H9 (cell line): ENCODE measurements at places on chromosomes 13 and 19.

- H3K4me1 ChIP-seq: no peaks in the 10 kb centered on the region; the same call in 1 of the 2 replicates
- no peaks in the 10 kb centered on the region for H3K27me3 ChIP-seq
- H3K36me3 ChIP-seq: no peaks in the 10 kb centered on the region
- DNase-seq: no peak
- H3K27ac ChIP-seq: no peak overlapping the region
Measured at GRCh38 chr13:106348075-106348840, 187.2 kb downstream of the EFNB2 start.

GRCh38 chr19:1052349-1052975 lies 12.6 kb downstream of the ABCA7 start:
- H3K36me3 ChIP-seq: peaks cover 16% of the 10 kb centered on the region; the same call in 1 of the 2 replicates
- no peaks in the 10 kb centered on the region for H3K27me3 ChIP-seq
- DNase-seq: no peak
- H3K4me1 ChIP-seq: no peaks in the 10 kb centered on the region
- no peak overlapping the region for H3K27ac ChIP-seq

- H3K27me3 ChIP-seq: no peaks in the 10 kb centered on the region
- DNase-seq: no peak
- no peak overlapping the region for H3K27ac ChIP-seq
Measured at GRCh38 chr19:3658004-3658869, 31.6 kb upstream of the CACTIN start.

DNA sequence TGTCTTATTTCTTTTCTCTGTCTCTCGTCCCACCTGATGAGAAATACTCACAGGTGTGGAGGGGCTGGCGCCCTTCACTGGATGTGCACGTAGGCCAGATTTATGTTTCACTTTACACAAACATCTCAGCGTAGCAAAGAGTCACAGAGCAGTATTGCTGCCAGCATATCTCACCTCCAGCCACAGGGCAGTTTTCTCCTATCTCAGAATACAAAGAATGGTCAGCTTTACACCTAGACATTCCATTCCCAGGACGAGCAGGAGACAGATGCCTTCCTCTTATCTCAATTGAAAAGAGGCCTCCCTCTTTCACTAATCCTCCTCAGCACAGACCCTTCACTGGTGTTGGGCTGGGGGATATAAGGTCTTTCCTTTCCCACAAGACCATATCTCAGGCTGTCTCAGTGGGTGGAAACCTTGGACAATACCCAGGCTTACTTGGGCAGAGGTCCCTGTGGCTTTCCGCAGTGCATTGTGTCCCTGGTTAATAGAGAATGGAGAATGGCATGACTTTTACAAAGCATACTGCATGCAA lies 7.2 kb upstream of the ZNF611 start:
- no peak overlapping the region; the same call in 2 of the 3 replicates for H3K4me3 ChIP-seq
- H3K4me1 ChIP-seq: no peaks in the 10 kb centered on the region; the same call in 1 of the 2 replicates
- no peak overlapping the region for H3K27ac ChIP-seq

- peaks cover 22% of the 10 kb centered on the region for H3K36me3 ChIP-seq
- H3K27me3 ChIP-seq: no peaks in the 10 kb centered on the region
- no peak for DNase-seq
- no peak within 1 kb of the TSS for H3K27ac ChIP-seq
- no peaks in the 10 kb centered on the region for H3K4me1 ChIP-seq
Measured at GRCh38 chr19:5913739-5914357, at the start of gene CAPS. Gene CAPS, plus strand, starts transcription at chr19:5914254. Its CDS starts 153 bp downstream, at chr19:5914407.
